Choroid plexus epithelial cell (primary cell): ENCODE measurements at places on chromosomes 2 and 18.

DNA sequence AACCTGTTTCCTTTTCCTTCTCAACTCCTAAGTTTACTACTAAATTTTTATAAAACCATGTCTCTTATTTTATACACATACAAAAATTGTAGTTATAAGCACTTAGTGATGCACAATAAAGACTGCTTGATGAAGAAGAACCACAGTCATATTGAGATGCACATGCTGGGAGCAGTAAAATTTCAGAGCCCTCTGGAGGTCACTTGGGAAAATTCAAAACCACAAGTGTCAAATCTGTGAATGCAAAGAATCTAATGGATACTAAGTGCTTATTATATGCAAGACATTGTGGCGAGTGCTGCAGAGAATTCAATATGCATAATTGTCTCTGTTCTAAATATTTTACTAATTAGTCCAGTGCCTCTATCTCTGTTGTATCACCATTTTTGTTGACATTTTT lies 180.5 kb downstream of the VWC2L start:
- peak; percentile 71 for DNase-seq

GRCh38 chr2:224780106-224780505 lies 63.9 kb upstream of the CCDC195 start:
- peak; percentile 48 for DNase-seq

DNA sequence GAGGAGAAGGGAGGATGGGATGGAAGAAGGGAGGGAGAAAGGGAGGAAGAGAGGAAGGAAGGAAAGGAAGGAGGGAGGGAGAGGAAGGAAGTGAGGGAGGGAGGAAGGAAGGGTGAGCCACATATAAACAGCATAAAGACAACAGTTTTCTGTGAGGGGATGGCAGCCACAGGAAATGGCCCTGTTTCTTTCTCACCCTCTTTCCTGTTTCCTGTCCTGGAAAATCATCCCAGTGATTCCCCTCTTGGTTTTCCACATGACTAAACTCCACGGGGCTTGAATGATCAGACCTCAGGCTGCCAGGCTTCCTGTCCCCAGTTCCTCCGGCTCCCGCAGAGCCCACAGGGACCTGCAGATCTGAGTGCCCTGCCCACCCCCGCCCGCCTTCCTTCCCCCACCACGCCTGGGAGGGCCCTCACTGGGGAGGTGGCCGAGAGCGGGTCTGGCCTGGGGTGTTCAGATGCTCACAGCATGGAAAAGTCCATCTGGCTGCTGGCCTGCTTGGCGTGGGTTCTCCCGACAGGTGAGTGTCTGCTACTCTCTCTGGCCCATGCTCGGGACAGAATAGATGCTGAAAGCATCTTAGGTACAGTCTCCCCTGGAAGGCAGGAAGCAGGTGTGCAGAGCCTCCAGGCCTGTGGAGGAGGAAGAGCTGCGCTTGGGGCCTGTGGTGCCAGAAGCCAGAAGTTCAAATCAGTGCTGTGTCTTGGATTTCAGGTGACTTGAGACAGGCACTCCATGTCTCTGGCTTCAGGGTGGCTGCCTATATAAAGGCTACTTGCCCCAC lies at the start of gene SIGLEC15:
SIGLEC15 (plus strand) TSS at position 418 of the 787 bp plus-strand sequence; CDS start at position 472, 54 bp downstream.
- no peak for DNase-seq

DNA sequence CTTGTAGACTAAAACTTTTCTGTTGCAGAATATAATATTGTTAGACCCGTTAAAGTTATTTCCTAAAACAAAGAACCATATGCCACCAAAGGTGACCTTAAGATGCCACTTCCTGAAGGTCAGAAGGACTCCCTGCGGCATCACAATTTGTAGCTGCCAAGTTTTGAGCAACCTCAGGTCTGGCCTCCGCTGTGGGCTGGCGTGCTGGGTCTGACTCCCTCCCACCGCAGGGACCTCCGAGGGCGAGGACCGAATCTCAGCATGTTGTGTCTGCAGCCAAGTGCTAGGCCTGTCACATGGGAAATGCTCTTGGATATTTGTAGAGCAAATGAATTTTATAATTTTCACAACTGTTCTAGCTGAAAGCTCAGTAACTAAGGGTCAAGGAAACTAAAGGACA lies 285.9 kb downstream of the NDUFA10 start:
- DNase-seq = no peak

DNA sequence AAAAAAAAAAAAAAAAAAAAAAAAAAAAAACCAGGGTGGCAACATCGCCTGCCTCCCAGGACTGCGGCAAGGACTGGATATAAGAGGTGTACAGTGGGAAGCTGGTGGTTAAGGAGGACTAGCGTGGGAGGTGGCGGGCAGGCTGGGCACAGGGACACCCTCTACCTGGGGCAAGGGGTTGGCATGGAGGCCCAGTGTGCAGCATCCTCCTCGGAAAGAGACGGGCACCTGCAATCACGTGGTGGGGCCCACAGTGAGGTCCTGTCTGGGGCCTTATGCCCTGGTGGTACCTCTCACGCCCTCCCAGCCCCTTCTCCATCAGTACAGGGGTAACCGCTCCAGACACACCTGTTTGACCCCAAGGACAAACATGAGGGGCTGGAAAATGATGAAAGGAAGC lies 27.9 kb downstream of the PXDN start:
- DNase-seq = no peak

GRCh38 chr2:142136571-142136970 lies 5.8 kb upstream of the LRP1B start:
- DNase-seq = no peak

GRCh38 chr18:12159446-12159845 lies 65.8 kb downstream of the ANKRD62 start:
- DNase-seq = peak; percentile 74

- no peak for DNase-seq
Measured at GRCh38 chr2:15316370-15316814, 244.7 kb downstream of the NBAS start.

DNA sequence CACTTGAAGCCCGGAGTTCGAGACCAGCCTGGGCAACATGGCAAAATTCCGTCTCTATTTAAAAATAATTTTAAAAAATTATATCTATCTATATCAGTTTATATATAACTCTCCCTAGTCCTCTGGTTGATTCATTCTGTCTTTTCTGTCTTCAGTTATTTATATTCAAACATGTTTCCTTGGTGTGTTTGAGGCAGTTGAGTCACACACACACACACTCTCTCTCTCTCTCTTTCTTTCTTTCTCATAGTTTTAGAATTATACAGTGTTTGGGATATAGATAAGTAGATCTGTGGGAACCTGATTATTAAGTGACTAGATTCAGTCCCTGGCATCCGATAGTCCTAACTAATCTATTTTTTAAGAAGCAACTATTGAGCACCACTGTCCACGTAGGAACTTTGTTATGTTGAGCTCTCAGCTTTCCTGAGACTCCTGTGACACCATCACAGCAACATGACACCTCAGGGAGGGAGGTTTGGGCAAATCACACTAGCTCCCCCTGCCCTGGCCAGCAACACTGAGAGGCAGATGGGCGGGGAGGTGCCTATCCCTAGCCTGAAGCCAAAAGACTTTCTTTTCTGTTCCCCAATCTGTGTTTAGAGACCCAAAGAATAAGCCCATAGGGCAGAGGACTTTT lies 482.7 kb downstream of the DLGAP1 start:
- DNase-seq = no peak

- DNase-seq = peak; percentile 53
Measured at GRCh38 chr2:210399440-210400041, 77.0 kb downstream of the LANCL1 start.

- no peak for DNase-seq
Measured at GRCh38 chr2:121776885-121777698, 21.6 kb downstream of the TSN start.

GRCh38 chr2:239689410-239689809 lies 288.6 kb upstream of the HDAC4 start:
- no peak for DNase-seq

DNA sequence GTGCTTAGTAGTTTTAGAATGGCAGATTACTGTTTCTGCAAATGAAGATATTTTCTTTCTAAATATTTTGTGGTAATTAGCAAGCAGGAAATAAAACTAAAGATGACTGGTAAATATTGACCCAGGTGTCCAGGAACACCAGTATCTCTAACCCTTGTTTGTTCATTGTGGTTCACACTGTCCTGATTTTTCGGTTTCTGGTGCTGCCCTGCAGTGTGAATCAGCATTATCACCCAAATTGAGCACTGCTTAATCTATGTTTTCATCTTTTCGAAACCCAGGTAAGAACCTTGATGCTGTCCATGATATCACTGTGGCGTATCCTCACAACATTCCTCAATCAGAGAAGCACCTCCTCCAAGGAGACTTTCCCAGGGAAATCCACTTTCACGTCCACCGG lies 167.4 kb downstream of the CAPN13 start:
- no peak for DNase-seq

GRCh38 chr2:218260166-218260565 lies 649 bp upstream of the GPBAR1 start:
- DNase-seq = no peak

DNA sequence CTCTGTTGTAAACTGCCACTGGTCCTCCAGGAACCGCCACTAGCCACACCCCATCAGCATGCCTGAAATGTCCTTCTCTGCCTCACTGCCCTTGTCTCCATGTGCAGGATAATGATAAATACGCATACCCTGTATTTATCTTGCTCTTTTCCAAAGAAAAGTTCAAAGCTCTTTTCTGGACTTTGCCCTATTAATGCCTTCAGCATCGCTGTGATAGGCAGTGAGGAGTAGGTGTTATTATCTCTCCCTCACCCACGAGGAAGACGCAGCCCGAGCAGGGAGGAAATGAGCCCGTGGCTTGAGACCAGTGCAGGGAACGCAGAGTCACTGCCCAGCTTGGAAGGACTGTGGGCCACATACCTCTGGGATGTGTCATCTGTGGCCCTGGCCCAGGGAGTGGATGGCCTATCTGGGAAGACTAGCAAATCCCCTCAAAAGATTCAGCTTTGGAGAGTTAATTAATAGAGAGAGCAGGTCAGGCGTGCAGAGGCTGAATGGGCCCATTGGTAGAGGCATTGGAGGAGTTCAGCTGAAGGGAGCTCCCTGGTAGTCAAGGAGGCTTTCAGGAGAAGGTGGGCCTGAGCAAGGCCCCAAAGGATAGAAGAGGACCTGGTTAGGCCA lies 39.5 kb upstream of the MCFD2 start:
- DNase-seq = peak; percentile 81

- peak; percentile 82 for DNase-seq
Measured at GRCh38 chr2:217166241-217166850, 306.5 kb upstream of the TNP1 start.

GRCh38 chr2:160207804-160208654 lies 8.0 kb upstream of the ITGB6 start:
- peak; percentile 80 for DNase-seq

GRCh38 chr2:174729797-174730697 lies 34.2 kb downstream of the CHRNA1 start:
- peak; percentile 26 for DNase-seq

- DNase-seq = no peak
Measured at GRCh38 chr2:67725731-67726130, 328.6 kb downstream of the ETAA1 start.

DNA sequence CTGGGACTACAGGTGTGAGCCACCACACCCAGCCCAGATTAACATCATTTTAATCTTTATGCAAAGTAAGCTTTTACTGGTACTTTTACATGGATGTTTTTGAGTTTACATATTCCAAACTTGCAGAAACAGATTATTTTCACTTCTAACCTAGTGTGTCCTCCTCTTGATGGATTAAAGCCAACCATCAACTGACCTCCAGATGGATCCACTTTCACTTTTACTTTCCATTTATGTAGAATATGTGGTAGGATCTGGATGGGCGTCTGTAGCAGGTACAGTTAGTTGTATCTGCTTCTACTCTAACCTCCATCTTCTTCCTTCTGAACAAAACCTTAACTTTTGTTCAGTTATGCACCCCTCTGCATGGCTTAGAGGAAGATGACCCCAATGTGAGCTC lies 264.1 kb downstream of the CDH20 start:
- peak; percentile 49 for DNase-seq

GRCh38 chr18:36376361-36376760 lies 78.8 kb downstream of the FHOD3 start:
- peak; percentile 14 for DNase-seq

DNA sequence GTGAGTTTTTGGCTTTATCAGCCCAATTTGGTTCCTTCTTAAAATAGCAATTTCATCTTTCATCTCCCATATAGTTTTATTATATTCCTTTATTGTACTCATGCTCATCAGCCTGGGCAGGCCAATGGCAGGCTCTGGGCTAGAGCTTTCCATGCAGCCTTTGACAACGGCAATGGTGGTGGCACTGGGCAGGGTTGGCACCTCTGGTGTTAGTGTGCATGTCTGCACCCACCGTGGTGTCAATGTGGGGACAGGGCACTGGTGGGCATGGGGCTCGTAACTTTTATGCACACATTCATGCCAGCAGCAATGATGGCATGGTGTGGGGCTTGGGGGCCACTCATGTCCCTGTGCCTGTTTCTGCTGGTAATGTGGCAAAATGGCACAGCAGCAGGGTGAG lies 1305.4 kb downstream of the DSC3 start:
- DNase-seq = no peak
